ENCODE measurements at places on chromosomes 13 and 19.

DNA sequence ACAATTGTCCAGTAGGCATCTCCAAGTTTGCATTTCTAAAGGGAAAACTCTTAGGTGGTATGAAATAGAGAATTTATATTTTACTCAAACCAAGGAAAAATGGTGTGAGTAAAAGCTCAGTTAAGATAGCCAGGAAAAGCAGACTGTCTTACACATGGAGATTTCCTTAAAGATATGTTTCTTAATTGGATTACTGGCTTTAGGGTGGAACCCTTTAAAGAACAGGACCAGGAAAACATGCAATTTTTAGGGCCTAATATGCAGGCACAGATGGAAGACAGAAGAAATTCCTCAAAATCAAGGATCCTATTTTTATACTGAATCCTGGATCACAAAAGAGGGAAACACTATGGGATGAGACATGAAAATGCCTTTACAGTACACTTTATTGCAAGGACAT, 100.3 kb upstream of the PCDH17 start:
- no peak for DNase-seq

GRCh38 chr13:23605831-23606230, 35.6 kb downstream of the TNFRSF19 start:
- no peak for DNase-seq

DNA sequence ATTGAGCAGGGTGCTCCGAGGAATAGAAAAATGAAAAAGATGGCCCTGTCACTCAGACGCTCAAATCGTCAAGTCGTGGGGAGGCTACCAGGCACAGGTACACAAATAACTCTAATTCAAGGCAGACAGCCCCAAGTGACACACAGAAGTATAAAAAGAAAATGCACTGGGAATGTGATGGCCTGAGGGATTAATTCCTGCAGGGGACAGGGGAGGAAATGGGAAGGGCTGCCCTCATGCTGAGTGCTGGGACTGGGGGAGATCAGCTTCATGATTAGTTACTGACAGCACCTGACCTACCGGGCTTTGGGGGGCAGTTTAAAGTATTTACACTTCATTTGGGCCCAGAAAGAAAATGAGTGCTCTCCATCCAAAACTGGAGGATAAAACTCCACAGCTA, 20.9 kb upstream of the UBE2L5 start:
- DNase-seq: no peak

DNA sequence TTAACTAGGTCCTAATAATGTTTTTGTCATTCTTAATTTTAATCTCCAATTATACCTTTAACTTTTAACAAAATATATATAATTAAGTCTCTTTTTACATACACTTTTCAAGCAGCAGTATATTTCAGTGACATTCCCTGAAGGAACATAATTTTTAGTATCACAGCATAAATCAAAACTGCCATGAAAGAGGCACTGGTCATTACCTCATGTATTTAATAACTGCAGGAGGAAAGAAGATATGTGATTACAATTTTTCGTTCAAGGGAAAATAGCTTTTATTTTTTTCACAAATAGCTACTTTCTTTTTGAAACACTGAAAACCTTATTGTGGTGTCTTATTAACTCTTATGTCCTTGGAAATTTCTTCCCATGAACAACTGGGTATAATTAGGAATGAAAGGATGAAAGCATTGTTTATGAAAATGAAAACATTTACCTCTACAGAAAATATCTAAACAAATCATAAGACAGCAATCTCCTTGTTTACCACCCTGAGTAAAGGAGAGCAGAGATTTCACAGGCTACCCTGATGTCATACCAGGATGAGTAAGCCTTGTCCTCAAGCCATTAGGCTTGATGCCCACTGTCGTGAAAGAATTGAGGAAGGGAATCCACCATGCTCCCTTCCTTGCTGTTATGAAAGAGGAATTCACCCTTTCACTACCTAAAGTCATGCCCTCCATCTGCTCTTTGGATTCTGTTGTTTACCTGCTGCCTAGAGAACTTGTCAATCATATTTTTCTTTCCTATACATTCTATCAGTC, 877.2 kb upstream of the PCDH20 start:
- no peak for DNase-seq

DNA sequence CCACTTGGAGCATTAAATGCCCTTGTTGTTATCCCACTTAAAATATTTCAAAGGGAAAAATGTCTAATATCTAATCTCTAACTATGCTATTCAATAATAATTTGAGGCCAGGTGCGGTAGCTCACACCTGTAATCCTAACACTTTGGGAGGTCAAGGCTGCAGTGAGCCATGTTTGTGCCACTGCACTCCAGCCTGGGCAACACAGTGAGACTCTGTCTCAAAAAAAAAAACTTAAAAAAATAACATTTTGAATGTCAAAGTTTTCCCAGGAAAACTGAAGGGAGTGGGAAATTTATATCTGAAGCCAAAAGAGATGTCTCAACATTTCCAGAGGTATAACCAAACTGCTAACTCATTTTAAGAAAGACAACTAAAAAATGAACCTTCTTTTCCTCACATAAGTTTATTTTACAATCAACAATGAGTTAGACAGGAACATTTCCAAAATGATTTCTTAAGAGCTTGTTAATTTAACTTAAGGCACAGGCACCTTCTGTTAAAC, 47.9 kb downstream of the CAB39L start:
- no peak for DNase-seq

DNA sequence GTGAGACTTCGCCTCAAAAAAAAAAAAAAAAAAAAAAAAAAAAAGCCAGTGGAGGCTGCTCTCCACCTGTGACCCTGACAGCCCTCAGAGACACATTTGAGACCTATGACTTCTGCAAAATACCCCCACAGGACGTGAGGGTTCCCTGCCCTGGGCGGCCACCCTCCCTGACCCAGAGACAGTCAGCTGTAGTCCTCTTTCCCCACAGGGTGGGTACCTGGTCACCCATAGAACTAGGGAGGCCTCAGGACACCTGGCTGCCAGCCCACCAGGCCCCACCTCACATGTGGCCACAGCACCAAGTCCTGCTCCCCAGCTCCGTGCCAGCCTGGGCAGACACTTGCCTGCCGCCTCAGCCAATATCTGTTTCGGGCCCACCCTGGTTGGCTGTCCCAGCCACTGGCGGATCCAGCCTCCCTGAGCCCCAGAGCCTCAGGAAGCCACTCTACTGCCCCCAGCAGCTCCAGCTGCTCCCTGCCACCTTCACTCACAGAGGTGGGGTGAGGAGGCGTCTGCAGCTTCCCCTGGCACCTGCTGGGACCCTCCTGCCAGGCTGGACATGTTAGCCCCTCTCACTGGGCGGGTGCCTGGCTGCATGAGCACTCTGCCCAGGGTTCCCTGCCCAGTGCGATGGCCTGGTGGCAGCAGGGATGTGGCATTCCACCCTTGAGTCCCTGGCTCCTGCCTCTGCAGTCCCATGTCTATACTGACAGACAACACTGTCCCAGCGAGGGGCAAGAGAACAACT, 6.9 kb downstream of the MKNK2 start:
- DNase-seq: no peak

GRCh38 chr19:39384839-39385568, 5.9 kb downstream of the PAF1 start:
- DNase-seq: no peak

- no peak for DNase-seq
These were observed 78.5 kb upstream of the UBAC2 start for GRCh38 chr13:99122171-99122570.

Measured in activated CD4-positive, alpha-beta T cell treated with anti-CD3 and anti-CD28 coated beads, Interleukin-2, amount 50 U/mL, for 48 hours (primary cell).